Stimulated activated CD8-positive, alpha-beta memory T cell treated with anti-CD3 and anti-CD28 coated beads, Interleukin-4, amount 100 ng/mL, for 1 hour (primary cell): ENCODE measurements at places on chromosomes 5 and 9.

- DNase-seq, result no peak
Measured at GRCh38 chr5:151696470-151697061, 9.9 kb upstream of the SPARC start.

DNA sequence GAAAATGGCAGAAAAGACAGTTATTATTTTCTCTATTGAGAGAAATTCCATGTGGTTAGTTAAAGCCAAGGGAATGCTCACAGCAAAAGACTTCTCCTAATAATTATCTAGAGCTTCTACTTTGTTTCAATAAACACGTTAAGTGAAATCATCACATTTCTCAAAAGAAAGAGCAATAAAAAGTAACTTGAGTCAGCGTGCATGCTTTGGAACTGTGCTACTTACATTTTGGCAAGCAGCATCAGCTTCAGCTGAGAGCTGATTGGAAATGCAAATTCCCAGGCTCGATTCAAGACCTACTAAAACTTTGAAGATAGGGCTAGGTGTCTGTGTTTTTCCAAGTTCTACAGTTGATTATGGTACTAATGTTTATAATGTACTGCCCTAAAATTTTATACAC lies 132.1 kb downstream of the CDH18 start:
- DNase-seq, result no peak

DNA sequence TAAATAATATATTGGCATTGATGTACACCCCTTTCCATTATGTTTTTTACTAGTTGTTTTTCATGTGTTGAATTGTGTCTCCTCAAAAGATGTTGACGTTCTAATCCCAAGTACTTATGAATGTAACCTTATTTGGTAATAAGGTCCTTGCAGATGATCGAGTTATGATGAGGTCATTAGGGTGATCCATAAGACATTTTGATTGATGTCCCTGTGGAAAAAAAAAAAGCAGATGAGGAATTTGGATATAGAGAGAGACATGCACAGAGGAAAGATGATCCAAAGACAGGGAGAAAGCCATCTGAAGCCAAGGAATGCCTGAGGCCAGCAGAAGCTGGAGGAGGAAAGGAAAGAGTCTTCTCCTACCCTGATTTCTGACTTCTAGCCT lies 632.7 kb downstream of the TLR4 start:
- no peak for DNase-seq

DNA sequence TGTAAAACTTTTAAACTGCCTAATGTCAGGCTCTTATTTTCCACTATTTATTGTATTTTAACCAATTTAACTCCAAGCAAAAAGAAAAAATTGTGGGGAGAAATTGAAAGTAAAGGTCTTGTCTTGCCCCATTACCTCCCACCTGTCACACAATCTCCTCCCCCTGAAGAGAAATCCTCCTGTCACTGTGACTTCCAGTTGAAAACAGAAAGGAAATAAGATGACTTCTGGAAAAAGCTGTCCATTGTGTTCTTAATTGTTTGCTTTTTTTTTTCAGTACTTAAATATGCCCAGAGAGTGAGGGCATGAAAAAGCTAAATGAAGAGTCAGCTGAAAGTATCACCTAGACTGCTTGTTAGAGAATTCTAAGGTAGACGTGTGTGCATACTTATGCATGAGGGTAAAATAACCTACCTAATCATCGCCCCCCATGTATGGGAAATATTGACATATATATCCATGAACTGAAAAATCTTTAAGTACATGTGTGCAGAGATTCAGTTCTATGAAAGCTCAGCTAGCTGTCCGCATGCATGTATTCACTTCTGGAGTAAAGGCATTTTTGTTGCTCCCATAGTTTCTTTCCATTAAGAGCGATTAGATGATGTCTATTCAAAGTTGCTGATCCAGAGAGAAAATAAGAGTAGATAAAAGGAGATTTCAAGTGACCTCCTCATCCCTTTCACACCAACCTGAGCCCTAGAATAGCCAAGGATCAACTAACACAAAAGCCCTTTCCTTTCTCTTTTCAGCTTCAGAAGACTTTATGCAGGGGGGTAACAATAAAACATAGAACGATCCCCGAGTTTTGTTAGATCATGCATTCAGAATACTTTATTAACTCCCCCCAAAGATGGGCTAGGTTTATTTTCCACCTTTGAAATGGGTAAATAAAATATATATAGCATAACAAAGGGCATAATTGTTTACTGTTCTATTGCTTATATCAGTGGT lies 5.3 kb downstream of the NR2F1-AS1 start:
- no peak for DNase-seq

DNA sequence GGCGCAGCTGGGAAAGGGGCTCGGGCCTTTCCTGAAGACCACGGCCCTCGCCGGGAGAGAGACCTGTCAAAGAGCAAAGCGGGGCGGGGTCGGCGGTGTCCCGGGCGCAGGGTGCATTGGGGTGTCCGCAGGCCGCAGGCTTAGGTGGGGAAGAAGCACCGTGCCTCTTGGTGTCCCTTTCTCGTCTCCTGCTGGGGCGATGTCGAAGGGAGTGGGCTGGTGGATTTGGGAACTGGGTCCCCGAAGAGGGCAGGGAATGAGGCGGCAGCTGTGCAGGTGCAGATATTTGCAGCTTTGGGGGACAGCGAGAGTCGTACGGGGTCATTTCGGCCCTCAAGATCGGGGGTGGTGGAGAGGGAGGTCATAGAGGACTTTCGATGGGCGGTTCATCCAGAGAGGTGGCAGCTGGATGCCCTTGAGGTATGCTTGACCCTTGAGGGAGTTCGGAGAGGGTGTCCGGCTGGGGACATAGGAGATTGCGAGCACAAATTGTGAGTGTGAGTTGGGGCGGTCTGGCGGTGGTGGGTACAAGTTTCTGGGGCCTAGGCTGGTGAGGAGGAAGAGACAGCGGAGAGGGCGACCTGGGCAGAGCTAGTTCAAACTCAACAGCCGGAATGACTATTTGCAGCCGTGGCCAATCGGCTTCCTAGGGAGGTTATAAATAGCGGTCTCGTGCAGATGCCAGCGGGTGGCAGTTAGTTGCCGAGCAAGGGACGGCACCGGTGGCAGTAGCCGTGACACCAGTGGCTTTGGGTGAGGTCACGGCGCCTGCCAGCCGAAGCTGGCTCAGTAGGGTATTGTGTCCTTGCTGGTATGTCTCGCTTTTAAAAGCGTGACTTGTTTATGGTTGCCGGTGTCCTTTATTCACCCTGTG lies 601 bp downstream of the NNT start:
- DNase-seq, result peak; percentile 44

DNA sequence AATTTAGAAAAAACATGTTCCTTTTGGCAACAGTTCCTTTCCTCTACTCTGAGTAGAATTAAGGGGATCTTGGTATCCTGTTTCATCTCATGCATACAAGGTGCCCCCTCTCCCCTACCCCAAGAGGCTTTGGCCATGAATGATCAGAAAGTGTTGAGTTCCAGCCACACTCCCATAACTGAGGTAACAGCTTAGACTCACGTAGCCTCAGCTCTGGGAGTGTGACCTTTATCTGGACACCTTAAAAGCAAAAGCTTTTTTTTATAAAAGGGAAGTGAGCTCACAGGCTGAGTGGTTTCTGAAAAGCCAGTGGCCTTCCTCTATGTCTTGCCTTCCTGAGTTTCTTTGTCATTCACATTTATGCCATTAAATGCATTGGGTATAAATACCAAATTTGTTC lies 900 bp upstream of the HAVCR2 start:
- DNase-seq, result no peak

- DNase-seq, result no peak
Measured at GRCh38 chr9:131312822-131313770, 23.6 kb downstream of the PLPP7 start.

DNA sequence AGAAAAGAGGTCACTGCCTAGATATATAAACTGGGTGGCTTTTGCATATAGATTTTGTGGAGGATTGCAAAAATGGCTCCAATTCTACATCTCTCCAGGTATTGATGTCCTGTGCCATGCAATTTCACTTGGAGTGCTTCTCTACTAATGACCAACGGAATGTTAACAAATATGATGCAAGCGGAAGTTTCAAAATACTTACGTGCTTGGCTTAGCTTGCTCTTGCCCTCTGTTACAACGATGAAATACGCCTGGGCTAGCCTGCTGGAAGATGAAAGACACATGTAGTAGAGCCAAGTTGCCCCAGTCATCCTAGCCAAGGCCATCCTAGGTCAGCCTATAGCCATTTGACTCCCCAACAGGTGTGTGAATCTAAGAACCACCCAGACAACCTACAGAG lies 3.6 kb upstream of the POC5 start:
- DNase-seq, result no peak

DNA sequence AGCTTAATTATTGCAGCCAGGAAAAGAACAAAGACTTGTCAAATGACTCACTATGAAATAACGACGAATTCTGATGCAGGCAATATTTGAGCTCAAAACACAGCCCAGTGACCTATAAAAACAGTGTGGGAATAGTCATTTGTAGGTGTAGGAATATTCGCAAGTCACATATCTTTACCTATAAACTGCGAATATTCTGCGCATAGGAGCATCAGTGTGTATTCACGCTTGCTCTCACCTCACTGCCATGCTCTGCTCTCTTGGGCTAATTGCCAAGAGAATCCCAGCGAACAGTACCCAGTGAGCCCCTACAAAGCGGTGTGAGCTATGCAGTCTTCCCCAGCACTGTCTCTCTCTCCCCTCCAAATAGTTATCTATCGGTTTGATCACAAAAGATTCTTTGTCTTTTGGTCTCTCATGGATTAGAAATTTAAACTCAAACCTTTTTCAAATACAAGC lies 74.2 kb downstream of the ST8SIA4 start:
- no peak for DNase-seq

DNA sequence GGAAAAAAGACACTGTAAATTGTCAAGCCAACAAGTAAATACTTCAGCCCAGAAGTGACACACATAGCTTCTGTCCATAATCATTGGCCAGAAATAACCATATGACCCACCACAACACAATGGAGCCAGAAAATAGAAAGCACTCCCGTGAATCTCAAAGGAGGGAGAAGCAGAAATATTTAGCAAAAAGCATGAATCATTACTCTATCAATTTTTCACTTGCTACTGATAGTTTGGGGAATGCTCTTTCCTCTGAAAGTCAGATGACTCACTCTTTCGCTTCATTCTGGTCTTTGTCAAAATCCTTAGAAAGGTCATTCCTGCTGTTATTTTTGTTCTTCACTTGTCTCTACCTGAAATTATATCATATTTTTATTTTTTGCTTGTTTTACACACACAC lies 312.6 kb downstream of the TMEM232 start:
- no peak for DNase-seq

GRCh38 chr5:100821751-100822150 lies 81.3 kb downstream of the ST8SIA4 start:
- DNase-seq, result no peak

GRCh38 chr5:123665822-123666371 lies 153.9 kb downstream of the CSNK1G3 start:
- DNase-seq, result no peak

DNA sequence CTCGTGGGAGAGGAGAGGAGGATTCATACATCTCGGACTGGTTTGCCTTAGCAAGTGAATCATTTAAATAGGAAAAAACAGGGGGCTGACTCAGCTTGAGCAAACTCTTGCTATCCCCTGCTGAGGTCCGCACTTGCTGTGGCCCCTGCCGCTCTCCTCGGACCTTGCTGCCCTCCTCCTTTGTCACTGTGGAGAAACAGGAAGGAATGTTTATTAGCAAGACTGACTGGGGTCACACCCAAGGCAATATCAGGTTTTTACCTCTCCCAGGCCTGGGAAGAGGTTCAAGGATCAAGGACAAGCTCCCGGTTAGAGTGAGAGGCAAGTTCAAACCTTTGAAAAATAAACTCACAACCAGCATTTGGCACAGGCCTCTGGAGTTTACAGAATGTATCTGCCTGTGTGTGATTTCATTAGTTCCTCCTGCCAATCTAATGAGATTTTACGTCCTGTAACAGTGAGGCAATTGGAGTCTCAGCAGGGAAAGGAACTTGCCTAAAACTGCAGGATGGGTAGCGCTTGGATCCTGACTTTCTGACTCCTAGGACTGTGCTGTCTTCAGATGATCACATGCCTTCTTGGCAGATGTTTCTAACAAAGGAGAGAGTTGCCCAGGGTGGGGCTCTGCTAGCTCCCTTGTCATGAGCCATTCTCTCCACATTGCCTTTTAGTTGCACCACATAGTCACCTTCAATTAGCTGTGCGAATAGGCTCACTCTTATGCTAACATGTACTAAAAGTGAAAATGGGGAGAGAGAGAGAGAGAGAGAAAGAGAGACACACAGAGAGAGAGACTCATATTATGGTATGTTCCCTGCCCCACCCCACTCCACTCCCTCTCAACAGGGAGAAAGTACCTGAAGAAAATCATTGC lies 108.6 kb upstream of the CDKN2B start:
- DNase-seq, result no peak

GRCh38 chr9:131562032-131562959 lies 17.0 kb downstream of the PRRT1B start:
- DNase-seq, result no peak

DNA sequence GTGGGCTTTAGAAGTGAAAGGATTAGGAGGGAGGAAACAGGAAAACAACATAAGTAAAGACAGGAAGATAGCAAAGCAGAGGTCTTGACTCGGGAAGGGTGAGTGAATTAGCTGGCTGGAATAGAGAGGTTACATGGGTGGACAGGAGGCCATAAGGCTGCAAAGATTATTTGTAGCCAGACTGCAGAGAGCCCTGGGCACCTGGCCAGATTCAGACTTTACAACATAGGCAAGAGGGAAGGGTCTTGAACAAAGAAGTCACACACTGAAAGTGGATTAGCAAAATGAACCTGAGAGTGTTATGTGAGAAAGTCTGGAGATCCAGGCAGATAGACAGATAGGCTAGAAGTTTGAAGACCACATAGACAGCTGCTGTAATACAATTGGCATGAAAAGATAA lies 29.7 kb upstream of the CER1 start:
- DNase-seq, result no peak

DNA sequence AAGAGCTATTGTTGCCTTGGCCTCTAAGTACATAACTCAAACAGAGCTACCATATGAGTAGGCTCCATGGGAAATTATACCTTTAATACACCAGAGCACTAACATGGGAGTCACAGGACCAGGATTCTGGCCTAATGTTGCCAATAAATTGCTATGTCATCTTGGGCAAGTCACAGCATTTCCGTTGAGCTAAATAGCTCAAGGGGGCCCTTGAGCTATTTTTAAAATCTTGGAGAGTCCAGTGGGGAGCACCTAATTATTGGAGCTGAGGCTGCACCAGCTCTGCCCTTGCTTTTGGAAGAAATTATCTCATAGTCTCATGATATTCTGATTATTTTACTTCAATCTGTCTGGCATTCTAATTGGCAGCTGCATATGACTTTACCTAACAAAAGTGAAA lies 350.8 kb downstream of the ENC1 start:
- DNase-seq, result no peak

DNA sequence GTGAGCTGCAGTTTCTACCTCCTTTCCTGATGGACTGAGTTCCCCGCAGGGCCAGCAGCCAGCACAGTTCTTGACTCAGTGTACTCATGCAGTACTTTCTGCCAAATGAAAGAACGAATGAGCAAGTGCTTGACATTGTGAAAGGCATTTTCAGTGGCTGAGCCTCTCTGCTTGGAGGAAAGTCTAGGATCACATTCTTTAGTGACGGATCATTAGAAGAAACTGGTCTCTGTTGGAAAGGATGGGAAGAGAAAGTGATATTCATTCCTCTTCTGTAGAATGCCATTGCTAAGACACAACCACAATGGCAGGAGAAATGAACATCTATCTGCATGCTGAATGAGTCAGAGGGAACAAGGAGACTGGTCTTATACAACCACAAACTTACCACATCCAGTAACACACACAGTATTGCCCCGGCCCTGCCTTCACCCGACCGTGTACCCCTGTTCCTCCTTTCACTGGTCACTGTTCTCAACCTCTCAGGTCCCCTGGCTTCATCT lies 206.9 kb downstream of the CRB2 start:
- DNase-seq, result no peak

GRCh38 chr5:10275991-10276390 lies 25.9 kb downstream of the CCT5 start:
- DNase-seq, result no peak

GRCh38 chr5:65765582-65765981 lies 43.6 kb downstream of the NLN start:
- no peak for DNase-seq
